ENCODE measurements at places on chromosomes 2 and 18. TPM values are rescaled to one million over a fixed set of nuclear protein-coding genes. Genes with fewer than 3 reads are reported as not detected.

RNF149 gene
- 23.1 TPM for total RNA-seq

HOXD12 gene
- total RNA-seq = not detected

AGXT gene
- 1.3 TPM for total RNA-seq

- no peaks in the 10 kb centered on the region for H3K4me1 ChIP-seq
- H3K4me3 ChIP-seq = no peak overlapping the region
- peaks cover 36% of the 10 kb centered on the region for H3K36me3 ChIP-seq
- DNase-seq = no peak
These were observed 62.1 kb downstream of the NDUFA10 start for GRCh38 chr2:239962890-239963591.

- H3K27me3 ChIP-seq = no peaks in the 10 kb centered on the region
- peaks cover 13% of the 10 kb centered on the region for H3K36me3 ChIP-seq
- peaks cover 8% of the 10 kb centered on the region for H3K4me1 ChIP-seq
- no peak for DNase-seq
- no peak overlapping the region for H3K27ac ChIP-seq
These were observed 13.9 kb downstream of the CLASP1 start for GRCh38 chr2:121635371-121635770.

- DNase-seq = no peak
- no peaks in the 10 kb centered on the region for H3K36me3 ChIP-seq
- H3K4me3 ChIP-seq = no peak overlapping the region
- no peaks in the 10 kb centered on the region for H3K27me3 ChIP-seq
- no peak overlapping the region for H3K27ac ChIP-seq
These were observed 36.6 kb downstream of the LYPD6B start for GRCh38 chr2:149075105-149075504.

DNA sequence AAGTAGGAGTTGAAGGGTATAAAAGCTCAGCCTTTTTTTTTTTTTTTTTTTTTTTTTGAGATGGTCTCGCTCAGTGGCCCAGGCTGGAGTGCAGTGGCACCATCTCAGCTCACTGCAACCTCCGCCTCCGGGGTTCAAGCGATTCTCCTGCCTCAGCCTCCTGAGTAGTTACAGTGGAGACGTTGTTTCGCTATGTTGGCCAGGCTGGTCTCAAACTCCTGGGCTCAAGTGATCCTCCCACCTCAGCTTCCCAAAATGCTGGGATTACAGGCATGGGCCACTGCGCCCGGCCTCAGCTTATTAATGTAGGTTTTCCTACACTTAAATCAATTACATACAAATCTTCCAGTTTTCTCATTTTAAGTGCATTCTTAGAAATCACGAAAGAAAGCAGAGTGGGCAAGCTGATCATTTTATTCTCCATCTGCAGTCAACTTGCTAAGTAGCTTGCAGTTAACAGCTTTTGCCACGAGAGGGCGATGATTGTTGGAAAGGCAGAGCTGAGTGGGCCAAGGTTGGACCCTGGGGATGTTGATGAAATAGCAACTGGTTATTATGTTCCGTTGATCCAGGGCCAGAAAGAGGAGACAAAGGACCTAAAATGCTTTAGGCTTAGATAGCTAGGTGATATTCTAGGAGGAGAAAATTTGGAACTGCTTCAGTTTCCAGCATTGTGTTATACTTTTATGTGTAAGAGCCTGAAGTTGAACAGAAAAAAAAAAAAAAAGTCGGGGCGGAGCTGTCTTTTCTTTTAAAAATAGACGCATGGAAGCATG is 234.4 kb upstream of the EPAS1 start:
- peak; percentile 82 for DNase-seq
- no peak overlapping the region for H3K27ac ChIP-seq
- H3K4me1 ChIP-seq = peaks cover 11% of the 10 kb centered on the region
- H3K36me3 ChIP-seq = no peaks in the 10 kb centered on the region

All from SJCRH30 (cell line).